ENCODE measurements at places on chromosomes 11 and 22. TPM values are rescaled to one million over a fixed set of nuclear protein-coding genes. Genes with fewer than 3 reads are reported as not detected.

DNA sequence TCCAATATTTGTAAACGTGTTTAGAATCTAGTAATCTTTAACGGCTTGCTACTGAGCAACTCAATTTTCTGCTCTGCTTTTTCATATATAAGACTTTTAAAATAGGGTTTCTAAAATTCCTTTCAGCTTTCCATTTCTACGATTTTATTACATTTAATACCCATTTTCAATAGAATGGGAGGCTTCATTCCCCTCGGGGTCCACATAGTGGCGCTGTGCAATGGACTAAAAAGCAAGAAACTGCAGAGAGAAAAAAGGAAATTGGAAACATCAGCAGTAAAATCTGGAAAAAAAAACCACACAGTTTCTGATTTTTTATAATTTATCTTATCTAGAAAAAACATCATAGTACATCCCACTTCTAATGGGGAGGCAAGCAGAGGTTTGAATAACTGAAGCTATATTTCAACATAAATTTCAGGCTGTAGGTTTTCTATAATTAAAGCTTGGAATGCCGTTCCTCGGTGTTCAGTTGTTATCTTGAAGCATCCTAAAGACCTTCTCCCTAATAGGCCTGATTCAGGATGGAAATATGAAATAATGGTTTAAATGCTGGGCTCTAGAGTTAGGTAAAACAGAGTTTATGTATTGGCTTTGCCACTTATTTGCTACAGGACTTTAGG is 18.7 kb upstream of the JHY start:
- DNase-seq, result peak; percentile 19

- peak; percentile 35 for DNase-seq
These were observed 33.4 kb downstream of the AMBRA1 start for GRCh38 chr11:46560300-46560991.

DNA sequence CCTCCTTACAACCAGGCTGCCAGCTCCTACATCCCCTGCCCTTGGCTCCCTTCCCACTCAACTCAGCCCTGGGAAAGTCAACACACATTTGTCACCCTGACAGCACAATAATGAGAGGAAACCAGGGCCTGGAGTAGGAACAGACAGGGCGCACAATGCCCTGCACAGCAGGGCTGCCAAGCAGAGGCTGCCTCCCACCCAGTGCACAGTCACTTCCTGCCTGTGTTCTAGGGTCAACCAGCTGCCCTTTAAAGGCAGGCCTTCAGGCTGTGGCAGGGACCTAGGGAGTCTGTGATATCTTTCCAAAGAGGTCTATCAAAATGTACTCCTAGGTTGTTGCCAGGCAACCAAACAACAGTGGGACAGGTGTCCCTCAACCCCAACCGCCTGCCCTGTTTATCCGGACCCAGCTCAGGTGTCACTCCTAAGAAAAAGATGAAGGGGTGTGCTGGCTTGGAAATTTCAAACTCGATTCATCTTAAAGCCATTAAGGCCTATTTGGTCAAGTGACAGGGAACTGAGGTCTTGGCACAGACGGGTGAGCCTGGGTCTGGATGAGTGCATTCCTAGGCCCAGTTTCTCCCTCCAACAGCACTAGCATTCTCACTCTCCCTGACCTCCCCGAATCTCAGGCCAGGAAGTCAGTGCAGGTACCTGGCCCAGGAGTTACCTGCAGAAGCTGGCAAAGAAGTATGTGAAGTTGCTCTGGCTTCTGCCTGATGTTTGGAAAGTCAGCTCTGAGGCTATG is 110.3 kb upstream of the PITPNB start:
- no peak for DNase-seq

TRIM29 gene
- not detected for polyA plus RNA-seq

GRCh38 chr11:65764434-65764833 is 16.3 kb downstream of the AP5B1 start:
- no peak for DNase-seq

DNA sequence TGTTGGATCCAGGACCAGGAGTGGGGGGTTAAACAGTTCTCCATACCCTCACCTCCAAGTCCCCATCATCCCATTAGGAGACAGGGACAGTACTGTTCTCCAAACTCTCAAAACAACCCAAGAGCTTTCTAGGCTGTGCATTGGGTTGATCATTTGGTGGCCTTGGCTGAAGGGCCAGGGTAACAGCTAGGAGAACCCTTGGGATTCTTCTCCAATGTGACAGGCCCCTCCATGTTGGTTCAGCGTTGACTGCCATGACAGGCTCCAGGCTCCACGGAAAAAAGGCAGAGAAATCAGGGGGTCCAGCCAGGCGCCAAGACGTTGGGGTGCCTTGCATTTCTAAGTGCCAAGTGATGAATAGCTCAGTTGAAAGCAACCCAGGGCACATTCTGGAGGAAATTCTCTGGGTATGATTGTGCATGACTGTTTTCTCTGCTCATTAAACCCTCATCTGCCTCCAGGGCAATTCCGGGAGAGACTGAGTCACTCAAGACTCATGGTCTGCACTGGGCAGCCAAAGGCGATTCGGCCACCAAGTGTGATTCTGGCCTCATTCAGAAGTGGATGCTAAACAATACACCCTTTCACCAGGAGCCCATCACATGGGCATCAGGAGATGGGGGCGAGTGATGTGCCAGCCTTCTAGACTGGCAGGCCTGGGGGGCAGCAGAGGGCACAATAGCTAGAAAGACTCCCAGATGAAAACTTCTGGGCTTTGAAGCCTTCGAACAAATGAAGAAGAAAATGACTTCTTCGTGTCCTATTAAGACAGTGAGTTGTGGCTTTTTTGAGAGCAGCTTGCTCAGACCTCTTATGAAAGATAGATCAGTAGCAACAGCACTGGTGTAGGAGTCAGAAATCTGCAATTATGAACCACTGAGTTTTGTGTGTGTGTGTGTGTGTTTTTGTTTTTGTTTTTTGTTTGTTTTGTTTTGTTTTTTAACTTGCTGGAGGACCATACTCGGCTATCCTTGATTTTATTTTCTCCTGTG is 27.7 kb downstream of the CD44 start:
- DNase-seq, result peak; percentile 49

GRCh38 chr11:107263844-107264563 is 193.6 kb downstream of the CWF19L2 start:
- DNase-seq, result no peak

SPON1 gene
- 0.35 TPM for polyA plus RNA-seq

GRCh38 chr22:48719978-48720661 is 1107.6 kb downstream of the BRD1 start:
- no peak for DNase-seq

DNA sequence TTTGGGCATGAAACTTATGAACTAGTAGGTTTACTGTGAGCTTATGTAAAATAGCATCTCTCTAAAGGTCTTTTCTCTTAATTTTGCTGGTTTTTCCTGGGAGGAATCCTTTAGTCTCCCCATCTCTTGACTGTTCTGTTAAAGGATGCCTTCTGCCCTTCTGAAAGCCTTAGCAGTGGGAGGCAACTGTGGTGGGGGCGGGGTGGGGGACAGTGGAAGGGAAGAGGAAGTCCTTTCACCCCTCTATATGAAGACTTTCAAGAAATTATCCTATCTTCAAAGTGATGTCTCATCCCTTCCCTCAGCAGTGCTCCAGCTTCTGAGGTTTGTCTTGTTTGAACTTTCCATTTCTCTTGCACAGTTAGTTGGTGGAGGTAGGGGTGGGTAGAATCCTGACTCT is 73.1 kb downstream of the ELP4 start:
- DNase-seq, result no peak

APOBEC3B gene
- not detected for polyA plus RNA-seq

- DNase-seq, result no peak
These were observed 8.7 kb downstream of the TSKU start for GRCh38 chr11:76791861-76792260.

DNA sequence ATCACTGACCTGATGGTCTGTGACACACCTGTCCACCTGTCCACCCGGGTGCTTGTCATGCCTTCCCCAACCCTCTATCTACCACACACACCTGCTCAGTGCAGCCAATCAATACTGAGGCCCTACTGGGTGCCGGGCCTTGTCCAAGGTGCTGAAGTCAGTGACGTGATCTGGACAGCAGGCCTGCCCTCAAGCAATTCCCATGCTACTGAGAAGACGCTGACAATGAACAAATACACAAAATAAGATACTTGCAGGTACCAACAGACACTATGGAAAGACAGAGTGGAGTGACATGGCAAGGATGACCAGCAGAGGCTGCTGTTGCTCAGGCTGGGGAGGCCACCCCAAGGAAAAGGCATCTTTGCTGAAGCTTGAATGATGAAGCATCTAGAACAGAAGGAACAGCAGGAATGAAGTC is 21.2 kb downstream of the PLAAT3 start:
- no peak for DNase-seq

SLC43A3 gene
- polyA plus RNA-seq, result 10.0 TPM

- DNase-seq, result no peak
These were observed 56.1 kb upstream of the PTPRJ start for GRCh38 chr11:47924184-47924691.

NXPE1 gene
- not detected for polyA plus RNA-seq

DNA sequence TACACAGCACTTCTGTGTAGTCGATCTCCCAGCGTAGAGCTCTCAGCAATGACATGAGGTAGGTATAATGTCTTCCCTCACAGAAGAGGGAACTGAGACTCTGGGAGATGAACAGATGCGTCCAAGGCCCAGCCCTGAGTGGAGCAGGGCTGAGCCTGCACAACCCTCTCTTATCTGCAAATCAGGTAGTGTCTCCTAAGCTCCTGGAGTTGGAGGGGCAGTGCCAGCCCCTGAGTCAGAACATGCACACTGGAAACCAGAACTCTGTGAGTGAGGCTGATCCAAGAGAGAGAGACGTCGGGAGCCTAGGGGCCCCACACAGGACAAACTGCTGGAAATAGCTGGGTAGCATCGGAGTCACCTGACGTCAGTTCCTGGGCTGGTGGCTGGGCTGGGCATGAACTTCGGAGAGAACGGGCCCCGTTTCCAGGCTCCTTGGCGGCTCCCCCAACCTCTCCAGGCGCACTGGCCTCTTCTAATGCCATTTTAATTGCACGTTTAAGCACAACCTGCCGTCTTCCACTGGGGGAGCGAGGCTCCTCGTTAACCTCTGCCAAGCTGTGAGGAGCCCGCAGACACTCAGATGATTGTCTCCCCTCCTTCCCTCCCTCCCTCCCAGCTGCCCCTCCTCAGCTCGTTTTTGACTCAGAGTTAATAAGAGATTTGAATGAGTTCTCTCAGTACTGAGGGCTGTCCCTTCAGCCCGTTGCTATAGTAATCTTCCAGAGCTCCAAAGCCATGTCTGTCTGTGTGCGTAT is 191.2 kb upstream of the TBCEL start:
- DNase-seq, result no peak

GRCh38 chr11:117468888-117469287 is 141.2 kb downstream of the CEP164 start:
- no peak for DNase-seq

DNA sequence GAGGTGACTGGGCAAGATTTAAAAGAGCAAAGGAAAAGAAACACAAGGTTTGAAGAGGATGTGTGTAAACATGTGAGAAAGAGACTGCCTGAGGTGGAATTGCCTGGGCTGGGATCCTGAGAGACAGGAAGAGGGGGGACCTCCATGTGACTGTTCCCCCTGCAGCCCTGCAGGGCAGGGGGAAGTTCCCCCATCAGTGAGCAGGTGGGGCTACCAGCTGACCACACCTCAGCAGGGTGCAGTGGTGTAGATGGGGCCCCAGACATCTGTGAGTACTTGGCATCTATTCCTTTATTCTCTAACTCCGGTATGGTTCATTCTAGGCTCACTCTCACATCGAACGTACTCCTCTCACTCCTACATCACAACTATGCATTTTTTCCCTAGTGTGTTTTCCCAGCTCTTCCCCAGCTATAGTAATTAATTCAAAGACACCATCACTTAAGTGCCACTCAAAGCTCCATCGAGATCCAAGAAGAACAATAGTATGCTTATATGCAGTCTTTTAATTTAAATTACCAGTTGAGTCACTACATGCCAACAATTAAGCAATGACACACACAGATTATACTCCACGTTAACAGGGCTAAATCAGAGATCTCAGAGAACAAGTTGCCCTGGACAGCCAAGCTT is 42.7 kb downstream of the LGR4 start:
- no peak for DNase-seq

DNA sequence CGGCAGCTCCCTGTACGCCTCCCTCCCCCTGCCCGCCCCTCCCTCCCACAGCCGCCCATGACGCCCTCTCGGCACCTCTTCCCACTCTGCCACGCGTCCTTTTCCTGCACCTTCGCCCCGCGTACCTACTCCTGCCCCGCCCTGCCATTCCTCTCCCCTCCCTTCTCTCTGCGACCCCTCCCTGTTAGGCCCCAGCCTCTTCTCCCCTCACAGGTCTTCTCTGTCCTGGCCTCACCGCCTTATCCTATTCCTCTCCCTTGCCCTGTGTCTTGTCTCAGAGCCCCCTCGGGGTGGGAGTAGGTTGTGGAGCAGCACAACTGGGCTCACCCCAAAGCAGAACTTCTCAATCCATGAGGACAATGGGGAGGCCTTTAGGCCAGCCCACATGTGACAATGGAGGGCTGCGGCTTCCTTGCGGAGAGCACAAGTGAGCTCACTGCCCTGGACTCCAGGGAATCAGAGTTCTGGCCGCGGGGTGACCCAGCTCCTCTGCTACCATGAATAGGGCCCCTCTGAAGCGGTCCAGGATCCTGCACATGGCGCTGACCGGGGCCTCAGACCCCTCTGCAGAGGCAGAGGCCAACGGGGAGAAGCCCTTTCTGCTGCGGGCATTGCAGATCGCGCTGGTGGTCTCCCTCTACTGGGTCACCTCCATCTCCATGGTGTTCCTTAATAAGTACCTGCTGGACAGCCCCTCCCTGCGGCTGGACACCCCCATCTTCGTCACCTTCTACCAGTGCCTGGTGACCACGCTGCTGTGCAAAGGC is 539 bp downstream of the SLC35C1 start:
- DNase-seq, result no peak

- no peak for DNase-seq
These were observed 791 bp downstream of the EI24 start for GRCh38 chr11:125569915-125570621.

DNA sequence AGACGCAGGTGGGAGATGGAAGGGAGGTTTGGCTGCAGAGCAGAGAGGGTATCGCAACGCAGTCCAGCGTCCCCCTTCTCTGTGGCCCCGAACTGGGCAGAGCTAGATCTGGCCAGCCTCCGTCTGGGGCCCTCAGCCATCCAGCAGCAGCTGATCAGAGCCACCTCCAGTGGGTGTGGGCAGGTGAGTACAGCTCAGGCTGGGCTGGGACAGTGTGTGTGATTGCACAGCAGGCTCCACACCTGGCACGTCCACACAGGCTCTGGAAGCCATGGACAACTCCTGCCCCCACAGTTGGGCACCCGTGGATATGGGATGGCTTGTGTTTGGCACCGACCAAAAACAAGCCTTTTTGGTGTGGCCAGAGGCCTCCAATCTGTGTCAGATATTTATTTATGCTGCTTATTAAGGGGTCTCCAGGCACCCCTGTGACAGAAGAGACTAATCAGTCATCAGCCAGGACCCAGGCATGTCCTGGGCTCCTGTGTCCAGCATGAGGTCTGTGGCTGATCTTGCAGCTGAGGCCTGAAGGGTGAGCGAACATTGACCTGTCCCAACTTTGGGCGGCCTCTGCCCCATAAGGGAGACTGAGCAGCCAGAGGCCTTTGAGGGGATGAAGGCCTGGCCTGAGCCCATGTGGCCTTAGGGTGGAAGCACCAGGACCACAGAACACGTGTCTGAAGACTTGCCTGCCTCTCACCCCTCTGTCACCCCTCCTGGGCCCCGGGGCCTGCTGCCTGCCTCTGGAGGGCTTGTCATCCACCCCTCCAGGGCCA is 18.6 kb downstream of the POLR3H start:
- DNase-seq, result no peak

Data from naive thymus-derived CD4-positive, alpha-beta T cell (primary cell).